Activated CD8-positive, alpha-beta memory T cell treated with anti-CD3 and anti-CD28 coated beads for 4 hours (primary cell): ENCODE measurements at places on chromosomes 12 and 14.

- peak; percentile 65 for DNase-seq
Measured at GRCh38 chr12:9634177-9634803, 26.6 kb upstream of the KLRB1 start.

DNA sequence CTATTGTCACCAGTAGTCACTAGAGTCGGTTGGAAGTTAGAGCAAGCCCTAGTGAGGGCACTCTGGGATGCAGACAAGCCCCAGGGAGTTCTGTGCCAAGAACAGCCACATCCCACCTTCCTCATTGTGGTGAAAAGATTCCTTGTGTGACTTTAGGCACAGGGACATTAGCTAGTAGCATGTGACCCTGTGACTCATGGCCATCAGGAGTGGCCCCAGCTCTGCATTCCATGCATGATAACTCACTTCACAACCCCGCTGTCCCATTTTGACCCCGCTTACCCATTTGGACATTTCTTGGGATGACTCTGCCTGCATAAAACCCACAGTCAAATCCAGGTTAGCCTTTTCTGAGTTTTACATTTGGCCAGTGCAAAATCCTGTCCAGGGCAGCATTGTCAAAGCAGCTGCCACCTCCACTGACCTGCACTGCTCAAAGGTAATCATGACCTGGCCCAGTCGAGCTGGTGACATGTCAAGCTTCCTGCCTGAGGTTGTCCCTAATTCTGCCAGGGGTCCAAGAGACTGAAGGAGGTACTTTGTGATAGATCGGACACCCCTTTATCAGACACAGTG, 430.5 kb downstream of the DPF3 start:
- DNase-seq = no peak

GRCh38 chr12:96295532-96296160, 101.5 kb downstream of the ELK3 start:
- DNase-seq = no peak

DNA sequence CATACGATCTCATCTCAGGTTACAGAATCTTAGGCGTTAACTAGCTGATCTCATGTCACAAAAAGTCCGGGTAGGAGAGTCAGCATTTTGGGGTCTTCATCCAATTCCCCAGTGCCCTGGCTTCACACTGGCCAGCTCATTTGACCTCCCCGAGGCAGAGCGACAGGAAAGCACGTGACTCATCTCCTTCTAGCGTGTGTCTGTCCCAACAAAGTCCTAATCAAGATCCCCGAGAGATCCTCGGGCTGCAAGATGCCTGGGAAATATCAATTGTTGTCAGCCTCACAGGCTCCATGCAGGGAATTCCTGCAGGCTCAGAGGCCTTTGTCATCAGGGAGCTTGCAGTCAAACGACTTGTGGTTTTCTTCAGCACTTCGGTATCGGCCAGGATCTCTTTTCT, 57.5 kb downstream of the ZNF664 start:
- no peak for DNase-seq

GRCh38 chr14:33938131-33938949, 12.5 kb downstream of the EGLN3 start:
- no peak for DNase-seq

DNA sequence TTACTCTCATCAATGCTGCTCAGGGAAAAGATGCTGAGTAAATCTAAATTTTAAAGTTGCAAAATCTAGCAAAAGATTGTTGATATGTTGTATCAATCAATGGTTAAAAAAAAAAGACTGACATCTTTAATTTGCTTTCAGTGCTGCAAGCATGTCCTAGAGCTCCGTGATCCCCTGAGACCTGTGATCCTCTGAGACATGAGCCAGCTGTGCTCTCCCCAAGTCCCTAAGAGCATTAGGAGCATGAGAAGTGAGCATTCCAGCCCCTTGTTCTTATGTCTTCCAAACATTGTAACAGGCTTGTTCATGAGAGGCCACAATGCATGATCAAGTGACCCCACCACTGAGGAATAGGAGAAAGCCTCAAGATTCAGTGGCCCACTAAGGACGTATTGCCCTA, 116.6 kb downstream of the DAD1 start:
- no peak for DNase-seq

GRCh38 chr12:104551313-104551931, 94.7 kb downstream of the CHST11 start:
- no peak for DNase-seq

GRCh38 chr12:60803147-60803546, 1207.3 kb downstream of the SLC16A7 start:
- no peak for DNase-seq

- DNase-seq = no peak
Measured at GRCh38 chr14:50601394-50601793, 41.4 kb downstream of the ATL1 start.

DNA sequence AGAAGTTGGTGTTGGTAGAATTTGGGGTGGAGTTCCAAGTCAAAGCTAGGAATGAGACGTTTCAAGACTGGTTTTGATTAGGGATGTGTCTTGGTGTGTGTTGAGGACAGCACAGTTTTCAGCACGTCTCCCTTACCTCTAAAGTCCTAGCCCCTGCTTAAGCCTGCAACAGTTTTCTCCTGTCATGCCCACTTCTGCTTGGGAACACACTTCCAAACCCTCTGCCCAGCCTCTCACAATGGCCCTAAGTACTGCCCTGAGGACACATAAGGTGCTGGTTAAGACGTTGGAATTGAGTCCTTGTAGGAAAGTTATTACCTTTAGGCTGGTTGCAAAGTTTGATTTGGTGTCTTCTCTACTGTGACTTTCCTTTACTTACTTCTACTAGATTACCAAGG, 710 bp upstream of the BMAL2 start:
- no peak for DNase-seq

DNA sequence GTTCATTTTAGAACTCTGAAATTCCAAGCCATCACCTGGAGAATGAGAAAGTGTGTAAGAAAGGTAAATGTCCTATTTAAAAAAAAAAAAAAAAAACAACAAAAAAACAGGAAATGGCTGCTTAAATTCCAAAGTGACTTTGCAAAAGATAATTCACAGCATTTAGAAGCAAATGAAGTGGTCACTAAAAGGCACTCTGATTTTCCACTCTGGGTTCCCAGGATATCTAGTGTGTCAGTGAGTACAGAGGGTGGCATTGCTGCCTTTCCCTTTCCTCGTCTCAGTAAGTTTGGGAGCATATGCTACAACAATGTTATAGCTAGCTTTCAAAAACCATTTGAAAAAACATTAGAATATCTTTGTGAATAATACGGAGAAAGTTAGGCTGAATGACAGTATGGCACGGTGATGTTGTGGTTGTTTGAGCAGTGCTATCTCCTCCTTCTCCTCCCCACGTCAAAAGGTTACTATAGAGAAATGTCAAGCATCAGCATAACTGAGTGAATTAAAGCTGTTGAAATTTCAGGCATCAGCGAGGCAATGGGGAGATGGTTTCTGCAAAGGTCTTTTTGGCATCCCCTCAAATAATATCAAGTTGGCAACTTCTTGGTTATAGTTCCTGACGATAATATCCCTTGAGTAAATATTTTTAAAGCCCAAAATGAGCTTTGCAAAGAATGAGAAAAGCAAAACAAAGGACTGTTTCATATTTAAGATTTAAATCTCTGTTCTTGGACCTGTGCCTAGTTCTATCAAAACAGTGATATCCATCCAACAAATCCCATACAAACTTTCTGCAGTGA, 164.5 kb upstream of the E2F7 start:
- no peak for DNase-seq

DNA sequence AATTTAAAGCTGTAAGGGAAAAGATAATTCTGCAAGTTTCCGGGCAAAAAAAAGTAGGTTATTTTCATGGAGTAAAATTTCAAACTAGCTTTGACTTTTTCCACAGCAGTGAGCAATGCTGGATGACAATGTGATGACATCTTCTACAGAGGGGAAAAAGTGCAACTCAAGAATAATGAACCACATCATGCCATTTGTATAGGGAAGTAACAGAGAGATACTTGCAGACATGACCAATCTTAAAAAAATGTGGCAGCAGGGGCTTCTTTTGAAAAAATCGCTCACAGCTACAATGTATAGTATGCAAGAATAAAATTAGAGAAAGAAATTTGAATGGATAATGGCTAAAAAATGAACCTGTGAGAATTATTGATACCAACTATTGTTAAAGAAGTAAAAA, 115.5 kb downstream of the DHRS2 start:
- DNase-seq = no peak

- no peak for DNase-seq
Measured at GRCh38 chr12:77122236-77122635, 56.9 kb upstream of the E2F7 start.

DNA sequence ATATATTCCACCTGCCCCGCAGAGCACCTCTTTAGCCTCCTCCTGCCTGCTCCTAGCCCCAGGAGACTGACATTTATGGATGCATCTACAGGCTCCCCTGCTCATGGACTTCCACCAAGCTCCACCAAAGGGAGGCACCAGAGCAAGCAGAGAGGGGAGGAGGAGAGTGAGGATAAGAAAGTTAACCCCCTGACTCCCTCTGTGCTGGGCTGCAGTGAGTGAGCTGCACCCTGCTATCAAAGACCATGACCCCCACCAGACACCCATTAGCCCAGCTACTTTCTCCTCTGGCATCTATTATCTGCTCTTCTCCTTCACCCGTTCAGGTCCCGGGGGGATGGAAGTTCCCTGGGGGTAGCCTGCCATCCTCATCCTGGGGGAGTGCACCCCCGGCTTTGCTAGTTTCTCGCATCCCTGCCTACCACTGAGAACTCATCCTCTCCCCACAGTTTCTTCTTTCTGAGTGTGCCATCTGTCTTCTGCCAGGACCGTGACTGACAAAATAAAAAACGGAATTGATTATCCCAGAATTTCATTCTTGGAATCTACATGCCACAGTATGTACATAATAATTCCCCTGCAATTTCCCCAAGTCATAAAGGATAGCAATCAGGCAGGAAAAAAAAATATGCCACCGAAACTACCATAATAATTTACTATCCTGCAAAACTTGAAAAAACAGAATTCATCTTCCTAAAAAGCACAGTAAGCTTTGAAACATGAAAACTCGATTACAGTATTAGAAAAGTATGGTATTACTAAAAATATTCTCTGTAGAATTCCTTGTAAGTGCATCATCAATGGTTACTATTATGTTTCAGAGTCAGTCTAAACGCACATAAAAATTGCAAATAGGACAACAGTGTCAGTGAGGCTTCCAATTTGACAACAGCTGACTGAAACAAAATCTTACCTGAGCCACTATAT, 45.2 kb downstream of the FOXN3 start:
- DNase-seq = no peak

GRCh38 chr14:54674046-54674741, 107.3 kb downstream of the SAMD4A start:
- DNase-seq = no peak

DNA sequence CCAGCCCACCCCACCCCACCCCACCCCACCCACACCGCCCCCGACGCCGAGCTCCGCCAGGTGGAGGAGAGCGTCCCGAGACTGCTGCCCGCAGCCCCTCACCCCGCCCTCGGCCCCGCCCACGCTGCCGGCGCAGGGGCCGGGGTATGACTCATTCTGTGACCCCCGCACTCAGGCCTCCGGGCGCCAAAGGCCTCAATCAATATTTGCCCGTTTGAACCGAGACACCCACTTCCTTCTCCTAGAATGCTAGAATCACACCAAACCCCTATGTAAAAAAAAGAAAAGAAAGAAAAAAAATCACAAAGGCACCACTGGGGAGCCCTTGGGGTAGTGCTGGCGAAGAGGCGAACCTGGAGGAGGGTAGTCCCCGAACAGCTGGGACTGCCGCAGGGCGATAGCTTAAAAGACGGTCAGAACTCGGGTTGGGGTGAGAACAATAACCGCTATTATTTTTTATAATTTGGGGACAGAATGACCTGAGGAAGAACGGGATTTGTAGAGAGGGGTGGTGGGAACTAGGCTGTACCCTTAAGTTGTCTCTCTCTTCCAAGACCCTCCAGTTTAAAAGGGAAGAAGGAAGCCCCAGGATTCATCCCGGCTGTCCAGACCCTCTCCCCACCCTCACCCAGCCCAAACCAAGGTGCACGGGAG, 894 bp downstream of the KRT8 start:
- peak; percentile 13 for DNase-seq

GRCh38 chr14:101025696-101026095, 122.2 kb upstream of the RTL1 start:
- no peak for DNase-seq

DNA sequence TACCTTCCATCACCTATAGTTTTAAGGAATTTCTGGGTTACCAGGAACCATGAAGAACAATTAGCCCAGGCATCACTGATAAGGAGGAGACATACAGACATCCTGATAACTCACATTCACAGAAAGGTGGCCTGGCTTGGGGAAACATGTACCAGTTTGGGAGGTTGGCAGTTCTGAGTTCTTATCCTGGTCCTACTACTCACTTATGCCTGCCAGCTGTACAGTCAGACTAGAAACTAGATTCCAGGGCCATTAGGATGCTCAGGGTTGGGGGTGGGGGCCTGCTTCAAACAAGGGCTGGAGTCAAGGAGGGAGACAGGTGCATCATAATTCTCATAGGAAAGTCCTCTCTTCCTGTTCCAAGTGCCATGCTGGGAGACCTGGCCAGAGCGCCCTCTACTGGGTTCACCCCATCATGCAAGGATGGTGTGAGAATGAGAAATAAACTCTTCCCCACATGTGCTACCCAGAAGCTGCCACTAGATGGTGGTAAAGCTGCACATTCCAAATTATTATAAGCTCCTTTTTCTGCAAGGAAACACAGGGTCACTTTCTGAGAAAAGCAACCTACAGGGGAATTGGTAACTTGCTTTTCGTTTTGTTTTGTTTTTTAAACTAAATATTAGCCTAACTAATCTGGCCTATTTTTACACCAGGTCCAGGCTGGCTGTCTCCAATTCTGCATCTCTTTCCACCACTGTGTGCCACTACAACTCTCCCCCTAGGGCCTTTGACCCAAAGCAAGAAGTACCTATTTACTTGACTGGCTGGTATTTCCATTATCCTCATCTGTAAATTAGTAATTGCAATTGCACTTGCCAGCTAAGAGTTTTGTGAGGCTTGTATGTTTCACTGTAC, 14.5 kb downstream of the OAS2 start:
- DNase-seq = peak; percentile 27

DNA sequence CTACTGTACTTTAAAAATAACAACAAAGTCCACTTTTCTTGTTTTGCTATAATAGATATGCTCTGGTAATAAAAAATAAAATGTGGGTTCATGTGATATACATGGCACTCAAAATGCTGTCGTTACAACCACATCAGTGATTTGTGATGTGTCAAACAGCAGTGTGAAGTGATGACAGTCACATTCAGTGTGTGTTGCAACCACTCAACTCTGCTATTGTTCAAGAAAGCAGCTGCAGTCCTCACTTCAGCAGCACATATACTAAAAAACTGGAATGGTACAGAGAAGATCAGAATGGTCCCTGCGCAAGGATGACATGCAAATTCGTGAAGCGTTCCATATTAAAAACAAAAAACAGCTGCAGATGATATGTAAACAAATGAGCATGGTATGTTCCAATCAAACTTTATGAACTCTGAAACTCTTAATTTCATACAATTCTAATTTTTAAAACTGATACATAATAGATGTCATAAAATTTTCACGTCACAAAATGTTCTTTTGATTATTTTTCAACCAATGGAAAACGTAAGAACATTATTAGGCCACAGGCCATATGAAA, 6.7 kb downstream of the TRMT5 start:
- no peak for DNase-seq

- no peak for DNase-seq
Measured at GRCh38 chr14:70641548-70642302, at the start of gene TTC9. Gene TTC9, plus strand, starts transcription at chr14:70641916. Its CDS starts 214 bp downstream, at chr14:70642130.
